ENCODE measurements at places on chromosomes 11 and 22.

GRCh38 chr11:1499261-1499890, 12.8 kb upstream of the MOB2 start:
- DNase-seq = no peak

DNA sequence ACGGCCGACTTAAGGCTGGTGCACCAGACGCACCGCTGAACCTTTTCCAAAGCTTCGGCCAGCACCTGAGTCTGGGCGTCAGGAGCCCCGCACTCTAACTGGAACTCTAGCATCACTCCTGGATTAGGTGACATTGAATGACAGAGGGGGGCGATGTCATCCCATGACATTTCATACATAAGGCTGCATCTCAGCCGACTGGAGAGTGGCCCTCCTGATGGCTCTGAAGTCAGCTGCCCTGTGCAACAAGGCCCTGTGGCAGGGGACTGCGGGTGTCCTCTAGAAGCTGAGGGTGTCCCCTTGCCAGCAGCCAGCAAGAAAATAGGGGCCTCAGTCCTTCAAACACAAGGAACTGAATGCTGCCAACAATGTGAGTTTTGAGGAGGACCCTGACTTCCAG, 10.1 kb upstream of the FADS3 start:
- DNase-seq = no peak

- no peak for DNase-seq
These were observed 5.5 kb downstream of the KMT2A start for GRCh38 chr11:118441770-118442275.

- no peak for DNase-seq
These were observed 8.0 kb downstream of the POLD4 start for GRCh38 chr11:67345247-67345919.

DNA sequence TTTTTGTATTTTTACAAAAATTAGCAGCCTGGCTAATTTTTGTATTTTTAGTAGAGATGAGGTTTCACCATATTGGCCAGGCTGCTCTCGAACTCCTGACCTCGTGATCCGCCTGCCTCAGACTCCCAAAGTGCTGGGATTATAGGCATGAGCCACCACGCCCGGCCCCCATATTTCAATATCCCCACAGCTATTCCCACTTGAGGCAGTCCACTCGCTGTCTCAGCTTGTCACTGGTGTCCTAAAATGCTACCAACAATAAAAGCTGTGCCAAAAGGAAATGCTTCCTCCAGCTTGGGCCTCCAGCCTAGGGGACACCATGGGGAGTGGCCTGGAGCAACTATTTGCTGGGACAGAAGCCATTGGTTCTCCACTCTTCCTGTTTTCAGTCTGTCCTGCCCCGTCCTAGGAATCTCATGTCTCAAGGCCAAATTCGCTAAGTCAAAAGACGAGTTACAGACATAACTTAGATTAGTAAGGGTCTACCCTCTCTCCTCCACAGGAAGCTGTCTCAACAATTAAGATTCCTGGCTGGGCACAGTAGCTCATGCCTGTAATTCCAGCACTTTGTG, 7.3 kb upstream of the SPINDOC start:
- no peak for DNase-seq

DNA sequence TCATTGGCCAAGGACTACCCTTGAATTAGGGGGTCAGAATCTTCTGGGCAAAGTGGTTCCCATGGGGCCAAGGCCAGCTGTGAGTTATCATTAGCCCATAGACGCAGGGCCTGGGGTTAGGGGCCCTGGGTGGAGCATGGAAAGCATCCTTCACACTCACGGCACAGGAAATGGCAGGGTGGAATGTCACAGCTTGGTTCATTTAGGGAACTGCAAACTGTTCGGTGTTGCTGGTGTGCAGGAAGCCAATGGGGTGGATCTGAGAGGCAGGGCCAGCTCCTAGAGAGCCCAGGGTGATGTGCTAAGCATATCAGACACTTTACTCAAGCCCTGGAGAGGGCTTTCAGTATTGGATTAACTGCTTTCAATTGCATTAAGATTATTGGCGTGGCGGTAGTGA, 42.9 kb downstream of the TECTA start:
- no peak for DNase-seq

- DNase-seq = no peak
These were observed 25.0 kb upstream of the IGSF22 start for GRCh38 chr11:18750944-18751343.

- peak; percentile 36 for DNase-seq
These were observed 7.1 kb downstream of the SNU13 start for GRCh38 chr22:41681616-41682015.

DNA sequence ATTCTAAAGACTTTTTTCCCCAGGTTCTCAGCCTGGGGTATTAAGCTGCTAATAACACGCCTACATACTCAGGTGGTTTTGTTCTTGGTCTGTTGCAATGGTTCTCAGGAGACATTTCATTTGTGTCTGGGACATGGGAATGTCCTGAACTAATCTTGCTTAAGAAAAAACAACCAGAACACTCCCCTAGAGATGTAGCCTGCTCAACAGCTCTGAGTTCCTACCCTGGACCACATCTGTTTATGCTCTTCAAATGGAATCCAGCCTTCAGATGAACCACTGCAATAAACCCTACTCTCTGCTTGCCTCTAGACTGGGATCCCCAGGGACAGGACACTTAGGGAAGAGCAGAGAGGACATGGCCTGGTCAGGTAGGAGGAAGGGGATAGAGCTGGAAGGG, 29.9 kb downstream of the RELT start:
- DNase-seq = no peak

DNA sequence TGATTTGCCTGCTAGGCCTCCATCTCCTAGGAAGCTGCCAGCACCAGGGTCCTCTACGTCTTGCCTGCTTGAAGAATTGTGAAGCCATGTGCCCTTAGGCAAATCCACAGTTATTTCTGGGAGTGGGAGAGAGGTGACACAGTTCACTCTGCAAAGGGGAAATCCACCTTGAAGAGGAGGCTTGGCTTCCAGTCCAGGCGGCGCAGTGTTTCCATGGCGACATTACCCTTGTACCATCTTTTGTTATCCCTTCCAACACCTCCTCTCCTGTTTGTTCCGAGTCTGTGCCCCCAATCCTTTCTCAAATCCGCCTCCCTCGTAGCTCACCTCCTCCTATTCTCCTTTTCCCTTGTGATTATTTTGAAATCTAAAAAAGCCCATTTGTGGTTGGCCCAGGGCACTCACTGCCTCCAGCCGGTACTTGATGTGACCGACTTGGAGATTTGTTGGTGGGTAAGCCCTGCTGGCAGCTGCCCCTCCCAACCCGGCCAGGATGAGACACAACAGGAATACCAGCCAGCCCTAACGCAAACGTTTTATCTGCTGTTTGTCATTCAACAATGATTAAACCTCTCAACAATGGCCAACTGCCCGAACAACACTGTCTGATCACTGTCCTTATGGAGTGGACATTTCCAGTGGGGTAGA, 18.4 kb downstream of the SYT13 start:
- no peak for DNase-seq

- no peak for DNase-seq
These were observed 35.5 kb downstream of the ARHGAP8 start for GRCh38 chr22:44787832-44788231.

GRCh38 chr22:20406686-20407408, 12.9 kb downstream of the ZNF74 start:
- DNase-seq = no peak

DNA sequence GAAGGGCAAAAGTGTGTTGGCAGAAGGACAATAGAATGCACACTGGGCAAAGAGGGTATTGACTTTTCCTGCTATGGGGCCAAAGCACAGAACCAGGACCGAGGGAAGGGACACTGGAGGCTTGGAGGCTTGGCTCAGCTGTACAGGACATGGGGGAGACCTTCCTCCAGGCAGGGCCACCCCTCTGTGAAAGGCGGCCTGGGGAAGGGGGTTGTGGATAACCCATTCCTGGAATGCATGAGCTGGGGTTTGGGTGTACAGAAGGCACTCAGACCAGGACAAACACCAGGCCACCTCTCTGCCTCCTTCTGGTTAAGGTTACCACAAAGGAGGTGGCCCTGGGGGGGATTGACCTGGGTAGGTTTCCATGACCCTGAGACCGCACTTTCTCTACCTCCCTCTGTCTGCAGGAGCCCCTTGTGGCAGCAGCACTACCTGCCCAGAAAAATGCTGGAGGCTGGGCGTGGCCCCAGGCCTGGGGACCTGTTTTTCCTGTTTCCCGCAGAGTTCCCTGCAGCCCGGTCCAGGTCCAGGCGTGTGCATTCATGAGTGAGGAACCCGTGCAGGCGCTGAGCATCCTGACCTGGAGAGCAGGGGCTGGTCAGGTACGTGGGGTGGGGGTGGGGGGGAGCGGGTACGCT, 9.6 kb downstream of the P2RY2 start:
- no peak for DNase-seq

GRCh38 chr22:30182815-30183214, 63.7 kb downstream of the LIF start:
- no peak for DNase-seq

- no peak for DNase-seq
These were observed 13.0 kb upstream of the FCHSD2 start for GRCh38 chr11:73155102-73155501.

DNA sequence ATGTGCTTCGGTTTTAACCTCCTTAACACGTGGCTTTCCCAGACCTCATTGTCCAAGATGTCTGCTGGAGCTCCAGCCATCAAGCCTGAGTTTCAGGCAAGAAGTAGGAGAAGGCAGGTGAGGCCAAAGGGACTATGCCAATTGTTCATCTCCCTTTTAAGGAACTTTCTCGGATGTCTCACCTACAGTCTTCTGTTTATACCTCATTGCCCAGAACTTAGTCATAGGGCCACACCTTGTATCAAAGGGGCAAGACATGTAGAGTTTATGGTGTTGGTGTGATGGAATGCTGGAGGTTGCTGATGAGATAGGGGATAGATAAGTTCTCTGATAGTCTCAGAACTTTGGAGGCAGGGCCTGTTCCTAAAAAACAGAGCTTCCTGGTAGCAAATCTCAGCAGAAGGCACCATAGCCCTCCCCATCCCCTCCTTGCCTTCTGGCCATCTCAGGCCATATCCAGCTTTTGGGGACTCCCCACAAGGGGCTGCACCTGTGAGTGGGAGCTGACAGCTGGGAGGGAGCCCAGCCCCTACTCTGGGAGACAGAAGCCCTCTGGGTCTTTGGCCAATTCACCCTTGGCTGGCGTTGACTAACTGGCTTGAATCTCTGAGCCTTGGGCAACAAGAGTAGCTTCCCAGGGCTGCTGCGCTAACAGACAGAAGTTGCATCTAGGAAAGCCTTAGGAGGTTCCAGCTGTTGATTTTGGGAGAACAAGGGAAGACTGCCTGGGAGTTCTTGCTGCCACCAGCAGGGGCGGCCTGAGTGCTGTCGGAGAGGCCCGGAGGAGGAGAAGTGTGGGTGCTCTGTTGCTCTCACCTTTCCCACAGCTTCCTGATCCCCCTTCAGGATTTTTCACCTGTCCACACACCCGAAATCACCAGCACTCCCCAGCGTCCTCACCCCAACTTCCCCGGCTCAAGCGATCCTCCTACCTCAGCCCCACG, 149.8 kb upstream of the THY1 start:
- no peak for DNase-seq

- peak; percentile 85 for DNase-seq
These were observed 90.6 kb downstream of the GAB4 start for GRCh38 chr22:16917144-16918003.

GRCh38 chr11:65496304-65497140, 2.3 kb upstream of the MALAT1 start:
- no peak for DNase-seq

DNA sequence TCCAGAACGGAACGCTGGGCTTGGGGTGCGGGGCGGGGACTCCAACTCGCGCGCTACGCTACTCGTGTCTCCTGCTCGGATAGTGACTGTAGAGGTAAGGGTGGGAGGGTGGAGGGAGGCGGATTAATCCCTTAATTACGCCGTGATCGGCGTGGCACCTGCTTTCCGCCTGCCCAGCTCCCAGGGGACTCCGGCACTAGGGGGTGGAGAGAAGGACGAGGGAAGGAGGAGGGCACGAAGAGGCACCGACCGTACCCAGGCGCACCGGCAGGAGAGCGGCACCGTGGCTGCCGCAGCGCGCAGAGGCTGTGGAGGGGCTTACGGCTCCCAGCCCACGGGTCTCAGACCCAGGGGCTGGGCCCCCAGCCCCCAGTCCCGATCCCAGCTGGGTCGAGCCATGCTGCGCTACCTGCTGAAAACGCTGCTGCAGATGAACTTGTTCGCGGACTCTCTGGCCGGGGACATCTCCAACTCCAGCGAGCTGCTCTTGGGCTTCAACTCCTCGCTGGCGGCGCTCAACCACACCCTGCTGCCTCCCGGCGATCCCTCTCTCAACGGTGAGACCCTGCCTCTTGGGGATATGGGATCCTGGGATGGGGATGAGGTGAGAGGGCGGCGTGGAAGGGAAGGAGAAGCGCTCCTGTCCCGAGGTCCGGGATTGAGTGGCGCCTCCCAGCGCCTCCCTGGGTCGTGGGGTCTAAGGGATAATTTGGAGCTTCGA, at the start of gene ROBO3:
Gene ROBO3, plus strand, starts transcription at position 252 of the 721 bp plus-strand sequence. Its CDS starts 146 bp downstream, at position 398.
- DNase-seq = no peak

DNA sequence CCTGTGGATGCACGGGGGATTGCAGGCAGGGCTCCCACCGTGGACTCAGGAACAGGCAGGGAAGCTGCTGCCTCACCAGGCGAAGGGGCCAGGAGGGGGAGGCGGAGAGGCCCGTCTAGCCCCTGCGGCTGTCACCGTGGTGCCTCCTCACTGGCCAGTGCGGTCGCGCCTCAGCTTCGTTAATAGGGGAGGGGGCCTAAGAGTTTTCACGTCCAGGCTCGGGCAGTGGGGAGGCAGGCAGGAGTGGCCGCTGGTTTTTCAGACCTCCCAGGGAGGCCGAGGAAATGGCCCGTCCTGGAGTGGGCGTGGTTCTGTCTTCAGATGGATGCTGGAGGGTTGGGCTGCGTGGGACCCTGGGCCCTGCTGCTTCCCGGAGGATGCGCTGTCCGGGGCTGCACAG, 91.1 kb upstream of the B3GAT1 start:
- no peak for DNase-seq

DNA sequence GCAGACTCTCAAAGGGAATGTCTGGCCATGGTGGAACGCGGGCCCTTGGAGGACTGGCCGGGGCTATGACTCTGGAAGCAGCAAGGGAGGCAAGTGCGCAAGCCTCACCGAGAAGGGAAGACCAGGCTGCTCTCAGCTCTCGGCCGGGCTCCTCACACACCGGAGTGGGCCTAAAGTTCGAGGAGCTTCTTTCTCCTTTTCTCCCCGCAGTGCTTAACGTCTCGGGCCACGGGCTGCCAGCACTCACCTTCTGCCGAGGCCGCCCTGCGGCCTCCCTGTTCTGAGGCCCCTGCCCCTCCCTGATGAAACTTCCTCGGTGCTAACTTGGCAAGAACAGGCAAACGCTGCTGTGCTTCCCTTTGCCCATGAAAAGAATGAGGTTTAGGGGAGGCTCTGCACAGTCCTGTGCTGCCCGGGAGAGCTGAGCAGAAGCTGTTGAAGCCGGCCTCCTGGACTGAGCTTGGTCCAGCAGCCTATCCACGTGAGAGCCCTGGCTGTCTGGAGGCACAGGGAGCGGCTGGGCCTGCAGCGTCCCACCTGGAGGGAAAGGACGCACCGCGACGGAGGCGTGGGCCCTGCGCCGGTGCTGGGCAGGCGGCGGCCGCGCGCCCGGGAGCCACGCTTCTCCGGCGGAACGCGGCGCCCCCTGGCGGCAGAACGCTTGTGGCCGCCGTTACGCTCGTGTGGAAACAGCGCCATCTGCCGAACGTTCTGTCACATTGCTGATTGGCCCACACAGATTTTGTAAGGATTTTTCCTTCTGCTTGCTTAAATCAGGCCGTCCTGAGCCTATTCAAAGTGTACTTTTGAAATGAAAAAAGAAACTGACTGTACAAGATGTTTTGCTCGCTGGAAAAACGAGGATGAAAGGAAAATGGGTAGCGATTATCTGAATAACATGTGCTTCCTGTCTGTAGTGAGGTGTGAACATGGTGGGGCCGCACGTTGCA, 65.0 kb upstream of the TMEM45B start:
- DNase-seq = peak; percentile 75

GRCh38 chr11:13465909-13466371, 2.9 kb upstream of the BTBD10 start:
- DNase-seq = peak; percentile 45

GRCh38 chr22:37996515-37997246, 12.3 kb upstream of the SOX10 start:
- peak; percentile 33 for DNase-seq

Measured in OCI-LY7 (cell line).